WTC11 (cell line): ENCODE measurements at places on chromosomes 11 and 22. TPM values are rescaled to one million over a fixed set of nuclear protein-coding genes. Genes with fewer than 3 reads are reported as not detected.

GRCh38 chr22:46081036-46081830, 69.1 kb upstream of the PPARA start:
- H3K27me3 ChIP-seq = no peaks in the 10 kb centered on the region
- peaks cover 23% of the 10 kb centered on the region for H3K4me1 ChIP-seq
- H3K36me3 ChIP-seq = no peaks in the 10 kb centered on the region
- DNase-seq = peak; percentile 7
- H3K27ac ChIP-seq = 0 out of 2 replicates have a peak overlapping the region, but pooled peaks have one; percentile 68

The SCN3B gene
- total RNA-seq = 0.37 to 0.79 TPM (median 0.71 TPM) in 3 replicates

DNA sequence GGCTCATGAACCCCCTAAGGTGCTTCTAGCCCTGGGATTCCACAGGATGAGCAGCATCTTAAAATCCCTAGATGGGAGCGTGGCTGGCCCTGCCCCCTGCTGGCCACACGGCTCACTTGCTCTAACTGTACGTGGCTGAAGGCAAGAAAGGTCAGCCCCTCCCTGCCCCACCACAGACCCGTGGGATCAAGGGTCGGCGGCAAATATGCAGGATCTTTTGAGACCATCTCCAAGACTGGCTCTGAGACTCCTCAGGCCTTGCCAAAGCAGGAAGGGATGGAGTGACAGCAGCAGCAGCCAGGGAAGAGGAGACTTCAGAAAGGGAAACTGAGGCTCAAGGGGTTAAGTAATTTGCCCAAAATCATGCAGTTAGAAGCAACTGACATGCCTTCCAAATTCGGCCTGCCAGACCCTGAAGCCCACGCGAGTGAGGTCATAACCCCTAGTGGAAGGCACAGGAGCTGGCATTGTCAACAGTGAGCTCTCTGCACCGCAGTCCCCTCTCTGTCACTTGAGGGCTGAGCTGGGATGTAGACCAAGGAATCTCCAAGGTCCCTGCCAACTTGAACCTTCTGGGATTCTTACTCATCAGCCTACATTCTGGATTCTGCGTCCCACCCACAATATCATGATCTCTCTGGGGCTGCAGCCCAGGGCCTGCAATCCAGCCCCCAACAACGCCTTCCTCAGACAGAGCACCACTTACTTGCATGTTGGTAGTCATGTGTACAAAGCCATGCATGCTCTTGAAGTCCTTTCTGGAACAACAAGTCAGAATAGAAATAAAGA, 31.4 kb downstream of the CREB3L1 start:
- DNase-seq = peak; percentile 87
- no peaks in the 10 kb centered on the region for H3K36me3 ChIP-seq
- H3K27ac ChIP-seq = 0 out of 2 replicates have a peak overlapping the region, but pooled peaks have one; percentile 27
- peaks cover 19% of the 10 kb centered on the region for H3K4me1 ChIP-seq

DNA sequence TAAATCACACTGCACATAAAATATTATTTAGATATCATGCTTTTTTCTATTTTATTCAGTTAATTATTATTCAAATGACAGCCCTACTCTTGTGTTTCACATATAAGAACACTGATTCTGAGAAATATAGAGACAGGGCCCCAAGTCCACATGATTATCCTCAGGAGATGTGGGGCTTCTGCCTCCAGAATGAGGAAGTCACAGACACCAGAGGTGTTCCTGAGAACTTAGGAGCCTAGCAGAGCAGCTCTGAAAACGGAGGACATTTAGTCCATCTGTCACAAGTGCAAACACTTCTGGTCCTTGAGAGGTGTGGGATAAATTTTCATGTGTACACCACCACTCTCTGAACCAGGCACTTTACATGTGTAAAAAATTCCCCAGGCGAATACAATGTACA, 26.2 kb downstream of the TRIM66 start:
- H3K4me3 ChIP-seq = no peak overlapping the region
- H3K4me1 ChIP-seq = peaks cover 8% of the 10 kb centered on the region
- no peaks in the 10 kb centered on the region for H3K27me3 ChIP-seq
- H3K36me3 ChIP-seq = no peaks in the 10 kb centered on the region
- no peak overlapping the region for H3K27ac ChIP-seq

The OTOG gene
- 1.4 to 3.5 TPM (median 2.1 TPM) in 3 replicates for total RNA-seq

- H3K27ac ChIP-seq = no peak overlapping the region
- DNase-seq = no peak
Measured at GRCh38 chr11:116037861-116038260, 533.6 kb upstream of the CADM1 start.

- no peak overlapping the region for H3K4me3 ChIP-seq
- no peaks in the 10 kb centered on the region for H3K27me3 ChIP-seq
- DNase-seq = peak; percentile 82
- H3K36me3 ChIP-seq = no peaks in the 10 kb centered on the region; the same call in 1 of the 2 replicates
- H3K4me1 ChIP-seq = no peaks in the 10 kb centered on the region
Measured at GRCh38 chr11:33987975-33988580, 63.5 kb upstream of the CAPRIN1 start.

DNA sequence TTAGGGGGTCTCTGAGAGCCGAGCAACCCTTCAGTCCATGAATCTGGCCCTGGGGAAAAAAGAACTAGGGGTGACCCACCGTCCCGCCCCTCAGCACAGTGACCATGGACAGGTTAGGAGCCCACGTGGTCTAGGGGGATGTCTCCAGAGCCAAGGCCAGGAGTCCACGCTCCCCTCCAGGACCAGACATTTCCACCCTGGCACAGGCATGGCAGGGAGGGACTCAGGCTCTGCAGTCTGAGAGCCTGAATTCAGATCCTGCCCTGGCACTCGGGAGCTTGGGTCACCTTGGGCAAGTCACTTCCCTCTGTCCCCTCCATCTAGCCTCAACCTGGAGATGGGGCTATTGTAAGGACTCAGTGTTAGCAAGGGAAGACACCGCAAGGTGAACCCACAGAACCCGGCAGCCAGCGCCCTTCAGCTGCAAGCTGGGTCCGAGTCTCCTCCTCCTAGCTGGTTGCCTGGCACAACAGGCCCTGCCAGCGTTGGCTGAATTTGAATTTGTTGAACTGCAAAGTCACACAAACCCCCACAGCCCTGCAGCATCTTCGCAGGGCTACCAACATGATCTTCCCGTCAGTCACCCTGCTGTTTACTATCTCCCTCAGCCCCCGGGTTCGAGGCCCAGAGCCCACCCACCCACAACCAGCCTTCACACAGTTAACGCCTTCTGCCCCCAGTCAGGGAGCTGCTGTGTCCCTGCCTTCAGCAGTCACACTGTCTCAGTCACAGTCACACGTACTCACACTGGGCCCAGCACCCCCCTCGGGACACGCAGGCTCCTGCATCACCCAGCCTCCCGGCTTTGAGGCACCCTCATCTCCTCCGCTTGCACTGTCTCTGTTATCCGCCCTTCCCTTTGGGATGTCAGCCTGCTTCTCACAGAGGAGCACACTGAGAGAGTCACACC, 603 bp upstream of the PDGFB start:
- peaks cover 76% of the 10 kb centered on the region for H3K27me3 ChIP-seq
- no peak overlapping the region for H3K27ac ChIP-seq
- DNase-seq = no peak
- H3K4me1 ChIP-seq = peaks cover 27% of the 10 kb centered on the region

DNA sequence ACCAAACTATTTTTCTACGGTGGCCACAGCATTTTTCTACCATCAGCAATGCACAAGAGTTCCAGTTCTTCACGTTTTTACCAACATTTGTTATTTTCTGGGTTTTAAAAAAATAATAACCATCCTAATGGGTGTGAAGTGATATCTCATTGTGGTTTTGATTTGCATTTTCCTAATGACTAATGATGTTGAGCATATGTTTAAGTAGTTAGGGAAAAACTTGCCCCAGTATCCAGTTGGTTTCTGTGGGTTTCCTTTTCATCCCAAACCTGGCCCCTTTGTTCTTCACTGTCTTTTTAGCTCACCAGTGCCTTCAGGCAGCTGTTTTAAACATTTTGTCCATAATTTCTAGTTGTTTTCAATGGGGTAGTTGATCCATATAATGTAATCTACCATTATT, 14.7 kb upstream of the PTS start:
- H3K4me1 ChIP-seq = no peaks in the 10 kb centered on the region
- no peak overlapping the region for H3K4me3 ChIP-seq
- no peaks in the 10 kb centered on the region for H3K36me3 ChIP-seq
- DNase-seq = no peak
- H3K27me3 ChIP-seq = peaks cover 11% of the 10 kb centered on the region
- no peak overlapping the region for H3K27ac ChIP-seq

GRCh38 chr11:44217432-44217831, 92.5 kb downstream of the ALX4 start:
- H3K4me3 ChIP-seq = no peak overlapping the region
- DNase-seq = no peak

The CARD18 gene
- not detected in 3 replicates for total RNA-seq

GRCh38 chr11:134921938-134922337, 509.9 kb upstream of the B3GAT1 start:
- H3K27ac ChIP-seq = no peak overlapping the region
- DNase-seq = no peak
- H3K36me3 ChIP-seq = 0 out of 2 replicates have a peak, but pooled peaks cover 2% of the 10 kb centered on the region
- H3K27me3 ChIP-seq = no peaks in the 10 kb centered on the region; the same call in 1 of the 2 replicates

- peaks cover 9% of the 10 kb centered on the region for H3K27me3 ChIP-seq
- H3K4me3 ChIP-seq = no peak overlapping the region
- DNase-seq = no peak
- H3K27ac ChIP-seq = no peak overlapping the region
Measured at GRCh38 chr22:47189056-47189916, 426.8 kb downstream of the TBC1D22A start.

The PHLDB1 gene
- 70.4 to 83.1 TPM (median 71.5 TPM) in 3 replicates for total RNA-seq

The LIF gene
- total RNA-seq = 4.6 to 7.2 TPM (median 6.1 TPM) in 3 replicates

DNA sequence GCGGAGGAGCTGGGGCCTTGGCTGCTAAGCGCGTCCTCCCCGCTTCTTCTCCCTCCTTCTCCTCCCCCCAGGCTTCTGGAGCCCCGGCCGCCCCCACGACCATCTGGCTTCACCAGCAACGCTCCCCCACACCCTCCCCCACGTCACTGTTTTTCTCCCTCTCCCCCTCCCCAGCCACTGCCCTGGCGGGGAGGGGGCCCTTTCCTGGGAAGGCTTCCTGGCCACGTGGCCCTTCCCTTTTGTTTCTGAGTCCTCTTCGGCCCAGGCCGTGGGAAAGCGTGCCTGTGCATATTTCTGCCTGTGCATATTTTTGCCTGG, 27.7 kb downstream of the RTN4R start:
- H3K27me3 ChIP-seq = no peaks in the 10 kb centered on the region
- no peak overlapping the region for H3K4me3 ChIP-seq
- peaks cover 32% of the 10 kb centered on the region for H3K4me1 ChIP-seq
- no peaks in the 10 kb centered on the region for H3K36me3 ChIP-seq

- H3K27me3 ChIP-seq = no peaks in the 10 kb centered on the region; the same call in 1 of the 2 replicates
- H3K36me3 ChIP-seq = no peaks in the 10 kb centered on the region
- no peak overlapping the region for H3K4me3 ChIP-seq
- H3K27ac ChIP-seq = no peak overlapping the region
- no peak for DNase-seq
- no peaks in the 10 kb centered on the region for H3K4me1 ChIP-seq
Measured at GRCh38 chr11:59164028-59164427, 7.9 kb upstream of the DTX4 start.

GRCh38 chr22:25749420-25750169, 7.6 kb downstream of the MYO18B start:
- no peaks in the 10 kb centered on the region for H3K36me3 ChIP-seq
- no peak overlapping the region for H3K4me3 ChIP-seq
- H3K27ac ChIP-seq = no peak overlapping the region

The SYT13 gene
- total RNA-seq = 10.8 to 15.1 TPM (median 12.0 TPM) in 3 replicates

GRCh38 chr22:23837911-23838680, 710 bp downstream of the DERL3 start:
- peak overlapping the region; percentile 92 for H3K27ac ChIP-seq
- peak overlapping the region; percentile 88 for H3K4me3 ChIP-seq
- peaks cover 23% of the 10 kb centered on the region for H3K27me3 ChIP-seq
- peaks cover 20% of the 10 kb centered on the region for H3K4me1 ChIP-seq
- peaks cover 3% of the 10 kb centered on the region for H3K36me3 ChIP-seq
- no peak for DNase-seq

GRCh38 chr11:117316197-117316961, at the start of gene BACE1:
Gene BACE1 (minus strand): TSS chr11:117316256. CDS start chr11:117315795, 461 bp downstream.
- H3K4me1 ChIP-seq = peaks cover 17% of the 10 kb centered on the region
- H3K27ac ChIP-seq = no peak within 1 kb of the TSS; the same call in 1 of the 2 replicates
- peak; percentile 91 for DNase-seq
- peak within 1 kb of the TSS; percentile 71 for H3K4me3 ChIP-seq
- peaks cover 2% of the 10 kb centered on the region for H3K27me3 ChIP-seq

GRCh38 chr11:111456086-111456858, 55.9 kb downstream of the BTG4 start:
- no peak overlapping the region for H3K27ac ChIP-seq
- no peaks in the 10 kb centered on the region for H3K36me3 ChIP-seq
- DNase-seq = no peak

DNA sequence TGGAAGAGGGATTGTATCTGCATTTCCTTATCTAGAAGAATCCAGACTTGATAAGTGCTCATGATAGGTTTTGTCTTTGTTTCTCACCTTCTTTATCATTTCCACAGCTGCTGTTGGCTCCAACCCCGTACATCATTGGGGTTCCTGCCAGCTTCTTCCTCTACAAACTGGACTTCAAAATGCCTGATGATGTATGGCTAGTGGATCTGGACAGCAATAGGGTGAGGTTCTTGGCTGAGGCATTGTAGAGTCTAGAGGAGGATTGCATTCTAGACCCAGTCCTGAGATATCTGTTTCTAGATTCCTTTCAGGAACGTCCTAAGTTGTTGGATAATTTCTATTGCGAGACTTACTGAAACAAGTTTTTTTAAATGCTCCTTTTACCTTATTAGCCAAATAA, 8.1 kb downstream of the MADD start:
- no peak overlapping the region for H3K27ac ChIP-seq
- H3K4me1 ChIP-seq = peaks cover 10% of the 10 kb centered on the region
- no peaks in the 10 kb centered on the region for H3K27me3 ChIP-seq
- H3K4me3 ChIP-seq = no peak overlapping the region
- peaks cover 65% of the 10 kb centered on the region for H3K36me3 ChIP-seq

GRCh38 chr11:118306556-118306955, 2.0 kb downstream of the CD3E start:
- no peak for DNase-seq
- no peak overlapping the region for H3K4me3 ChIP-seq
- H3K27me3 ChIP-seq = peaks cover 12% of the 10 kb centered on the region
- peaks cover 5% of the 10 kb centered on the region for H3K4me1 ChIP-seq

The ANKRD13D gene
- 36.8 to 55.5 TPM (median 42.4 TPM) in 3 replicates for total RNA-seq

GRCh38 chr11:102085864-102086551, 24.2 kb upstream of the YAP1 start:
- no peak overlapping the region for H3K27ac ChIP-seq
- H3K27me3 ChIP-seq = no peaks in the 10 kb centered on the region
- no peaks in the 10 kb centered on the region for H3K4me1 ChIP-seq
- no peaks in the 10 kb centered on the region for H3K36me3 ChIP-seq
- no peak for DNase-seq

DNA sequence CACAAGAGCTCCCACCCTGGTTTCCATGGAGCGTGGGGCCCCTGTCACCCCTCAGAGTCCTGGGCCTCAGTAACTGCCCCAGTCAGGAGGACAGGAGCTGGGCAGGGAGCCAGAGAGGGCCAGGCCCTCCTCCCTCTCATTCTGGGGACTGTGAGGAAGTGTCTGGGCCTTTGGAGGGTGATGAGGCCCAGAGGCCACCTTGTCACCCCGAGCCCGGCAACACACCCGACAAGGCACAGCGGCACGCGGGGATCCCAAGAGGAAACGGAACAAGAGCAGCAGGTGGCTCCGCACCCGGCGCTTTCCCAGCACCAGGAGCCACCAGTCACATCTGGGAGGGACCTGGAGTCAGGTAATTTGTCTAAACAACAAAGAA, 72.1 kb downstream of the CELSR1 start:
- no peaks in the 10 kb centered on the region for H3K4me1 ChIP-seq
- peak overlapping the region; percentile 49; the same call in 1 of the 2 replicates for H3K27ac ChIP-seq
- DNase-seq = no peak
- no peaks in the 10 kb centered on the region for H3K27me3 ChIP-seq
- no peak overlapping the region for H3K4me3 ChIP-seq
